ENCODE measurements at places on chromosomes 5 and 9.

GRCh38 chr9:72984991-72985390 is 32.1 kb upstream of the ALDH1A1 start:
- no peak for DNase-seq

- no peak for DNase-seq
Measured at GRCh38 chr9:121483049-121483448, 16.6 kb downstream of the GGTA1 start.

DNA sequence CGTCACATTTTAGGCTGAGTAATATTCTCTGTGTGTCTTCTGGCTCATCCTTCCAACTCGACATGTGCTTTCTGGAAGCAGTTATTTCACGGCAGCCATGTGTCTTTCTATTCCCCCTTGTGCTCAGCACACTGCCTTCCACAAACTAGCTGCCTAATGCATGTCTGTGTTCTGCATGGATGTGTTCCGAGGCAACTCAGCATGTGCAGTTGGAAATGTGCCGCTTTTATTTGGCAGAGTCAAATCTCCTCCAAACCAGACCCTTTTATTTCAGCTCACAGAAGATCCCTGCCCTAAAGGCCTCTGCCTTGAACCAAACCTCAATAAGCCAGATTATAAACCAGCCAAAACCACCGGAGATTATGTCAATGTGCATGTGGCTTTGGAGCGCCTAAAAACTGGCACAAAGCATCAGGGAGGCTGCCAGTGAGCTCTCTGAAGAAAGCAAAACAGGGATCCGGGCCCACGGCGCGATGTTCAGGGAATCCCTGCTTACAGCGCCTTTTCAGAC is 360.2 kb downstream of the DEPDC1B start:
- DNase-seq: no peak

DNA sequence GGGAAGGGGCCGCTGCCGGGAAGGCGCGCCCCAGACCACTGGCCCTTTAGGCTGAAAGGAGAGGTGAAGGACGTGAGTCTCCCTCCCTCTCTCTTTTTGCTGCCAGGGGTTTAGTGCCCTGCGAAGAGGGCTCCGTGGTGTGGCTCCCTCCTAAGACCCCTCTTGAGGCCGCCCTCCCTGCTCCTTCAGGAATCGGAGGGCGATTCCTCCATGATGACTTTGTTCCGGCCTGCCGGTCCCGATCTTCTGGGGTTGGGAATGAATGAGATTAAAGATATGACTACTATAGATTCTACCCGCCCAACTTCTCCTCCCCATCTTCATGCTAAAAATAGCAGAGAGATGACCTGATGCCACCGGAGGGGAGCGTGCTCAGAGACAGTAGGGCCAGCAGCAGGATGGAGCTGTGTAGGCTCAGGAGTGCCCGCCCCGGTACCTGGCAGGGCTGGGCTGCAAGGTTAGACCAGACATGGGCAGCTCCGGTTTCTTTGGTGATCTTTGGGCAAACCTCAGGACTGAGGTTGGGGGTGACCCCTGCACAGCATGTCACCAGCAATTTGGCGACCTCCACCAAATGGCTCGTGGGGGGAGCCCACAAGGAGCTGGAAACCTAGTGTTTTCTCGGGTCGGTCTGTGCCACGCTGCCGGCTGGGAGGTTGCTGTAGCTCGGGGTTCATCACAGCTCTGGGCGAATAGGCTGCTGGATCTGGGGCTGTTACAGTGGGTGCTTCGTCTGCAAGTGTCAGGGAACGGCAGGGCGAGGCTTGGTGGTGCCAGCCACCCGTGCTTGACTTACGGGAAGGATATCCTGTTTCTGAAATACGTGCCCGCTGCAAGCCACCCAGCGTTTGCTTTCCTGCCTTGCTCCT is 1.7 kb downstream of the OLFM1 start:
- no peak for DNase-seq

DNA sequence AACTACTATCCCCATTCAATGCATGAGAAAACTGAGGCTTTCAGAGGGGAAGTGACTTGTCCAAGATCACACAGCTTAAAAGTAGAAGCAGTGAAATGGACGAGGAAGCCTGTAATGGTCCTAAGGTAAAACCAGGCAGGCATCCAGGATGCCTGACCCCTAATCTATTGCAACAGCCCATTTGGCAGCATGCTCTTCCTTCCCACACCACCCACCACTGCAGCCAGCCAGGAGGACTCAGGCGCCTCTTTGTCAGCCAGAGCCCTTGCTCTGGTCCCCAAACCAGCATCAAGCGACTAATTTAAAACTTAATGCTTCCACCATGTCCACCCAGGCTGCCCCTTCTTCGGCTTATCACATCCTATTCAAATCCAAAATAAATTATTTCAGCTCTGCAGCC is 541.6 kb downstream of the CDK5RAP2 start:
- no peak for DNase-seq

DNA sequence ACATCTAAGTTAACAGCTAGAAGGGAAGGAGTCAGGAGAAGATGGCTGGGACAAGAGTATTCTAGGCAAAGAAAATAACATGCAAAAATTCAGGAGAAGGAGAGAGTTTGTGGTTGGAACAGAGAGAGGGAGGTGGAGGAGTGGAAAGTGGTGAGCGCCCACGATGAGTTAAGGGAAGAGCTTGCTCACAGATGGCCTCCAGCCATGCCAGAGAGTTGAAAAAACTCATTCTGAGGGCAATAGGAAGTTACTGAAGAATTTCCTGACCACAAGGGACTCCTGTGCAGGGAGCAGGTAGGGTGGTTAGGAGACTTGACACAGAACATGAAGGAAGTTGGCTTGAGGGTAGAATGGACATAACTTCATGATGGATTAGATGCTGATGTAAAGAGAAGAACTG is 159.7 kb downstream of the DOCK2 start:
- DNase-seq: no peak

DNA sequence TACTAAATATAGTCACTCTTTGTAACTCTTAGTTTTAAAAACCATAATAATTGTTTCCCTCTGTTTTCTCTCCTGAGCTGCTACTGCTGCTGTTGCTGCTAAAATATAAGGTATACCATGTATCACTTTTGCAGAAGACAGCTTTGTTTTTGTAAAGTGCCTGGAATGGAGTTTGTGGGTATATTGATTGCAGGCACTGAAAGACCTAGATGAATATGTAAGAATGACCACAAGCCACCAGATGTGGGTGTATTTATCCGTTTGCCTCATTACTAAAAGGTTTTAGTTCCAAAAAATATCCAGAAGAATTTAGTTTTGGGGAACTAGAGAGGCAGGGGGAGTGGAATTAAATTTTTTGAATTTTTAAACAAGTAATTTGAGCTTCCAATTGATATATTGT is 151.1 kb upstream of the CDKN2B start:
- DNase-seq: no peak

DNA sequence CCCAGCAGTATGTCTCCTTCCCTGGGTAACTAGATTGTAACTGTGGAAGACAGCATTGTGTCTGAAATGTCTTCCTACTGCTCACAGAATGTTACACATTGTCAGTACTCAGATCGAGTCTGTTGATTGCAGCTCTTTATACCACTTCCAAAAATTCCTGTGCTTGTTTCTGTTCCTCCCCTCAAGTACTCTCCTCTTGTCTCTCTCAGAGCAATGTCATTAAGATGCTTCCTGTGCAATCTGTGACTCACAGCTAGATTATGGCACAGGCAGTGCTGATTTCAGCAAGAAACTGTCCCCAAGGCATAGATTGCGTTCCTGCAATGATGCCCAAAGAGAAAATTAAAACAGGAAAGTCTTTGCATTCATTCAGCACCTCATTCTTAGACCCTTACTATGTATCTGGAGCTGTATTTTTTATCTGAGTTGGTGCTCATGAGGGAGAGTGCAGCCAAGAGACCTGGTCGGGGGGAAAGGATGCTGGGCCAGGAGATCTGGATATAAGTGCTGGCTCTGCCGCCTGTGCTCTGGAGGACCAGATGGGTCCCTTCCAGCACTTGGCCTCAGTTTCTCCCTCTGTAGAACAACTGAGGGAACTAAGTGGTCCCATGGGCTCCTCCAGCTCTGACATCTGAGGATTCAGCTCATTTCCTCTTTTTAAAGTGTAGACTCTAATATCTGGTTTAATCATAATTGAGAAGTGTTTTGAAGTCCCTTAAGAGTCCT is 40.8 kb upstream of the GNPDA1 start:
- no peak for DNase-seq
